ENCODE measurements at places on chromosomes 5 and 9.

DNA sequence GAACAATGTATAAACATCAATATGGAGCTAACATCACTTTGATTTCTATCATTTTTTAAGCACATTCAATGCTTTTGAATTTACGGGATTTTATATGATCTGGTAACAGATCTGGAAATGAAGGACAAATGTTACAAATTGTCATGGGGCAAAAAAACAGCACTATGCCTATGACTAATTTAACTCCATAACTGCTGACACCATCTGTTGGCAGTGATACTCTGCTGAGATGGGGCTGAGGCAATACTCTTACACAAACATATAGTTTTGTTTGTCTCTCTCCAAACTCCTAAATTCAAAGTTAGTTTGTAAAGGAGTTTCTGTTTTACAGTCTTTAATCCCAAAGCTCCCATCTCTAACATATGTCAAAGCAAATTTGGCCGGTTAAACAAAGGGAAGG is 132.5 kb upstream of the FER start:
- DNase-seq, result no peak

DNA sequence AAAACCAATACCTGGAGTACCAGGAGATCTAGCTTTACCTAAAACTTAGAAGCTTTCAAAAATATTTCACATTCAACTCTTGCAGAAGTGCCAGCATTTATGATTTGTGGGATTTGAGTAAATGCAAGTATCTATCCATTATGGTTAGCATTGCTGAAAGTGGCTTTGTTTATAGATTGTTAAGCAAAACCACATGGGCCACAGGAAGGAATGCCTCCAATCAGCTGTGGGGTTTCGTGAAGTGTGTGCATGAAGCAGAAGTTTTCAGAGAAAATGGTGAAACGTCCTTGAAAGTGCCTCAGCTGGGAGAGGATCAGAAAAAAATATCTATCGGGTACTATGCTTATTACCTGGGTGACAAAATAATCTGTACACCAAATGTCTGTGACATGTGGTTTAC is 4.2 kb downstream of the LECT2 start:
- DNase-seq, result no peak

DNA sequence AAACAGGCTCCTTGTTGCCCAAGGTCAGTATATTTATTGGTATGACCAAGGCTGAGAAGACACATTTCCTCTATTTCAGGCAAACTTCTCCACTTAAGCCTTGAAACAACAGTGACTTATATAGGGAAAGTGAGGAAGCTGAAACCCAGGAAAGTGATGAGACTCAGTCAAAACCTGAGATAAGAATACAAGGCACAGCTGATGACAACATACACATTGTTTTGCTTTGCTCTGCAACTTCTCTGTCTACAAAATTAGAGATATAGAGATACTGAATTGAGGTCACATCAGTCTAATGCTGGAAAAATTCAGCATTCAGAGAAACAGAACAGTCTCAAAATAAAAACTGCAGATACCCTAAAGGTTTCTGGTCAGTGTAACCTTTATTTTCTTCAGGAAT is 586.1 kb downstream of the DNAH5 start:
- no peak for DNase-seq

DNA sequence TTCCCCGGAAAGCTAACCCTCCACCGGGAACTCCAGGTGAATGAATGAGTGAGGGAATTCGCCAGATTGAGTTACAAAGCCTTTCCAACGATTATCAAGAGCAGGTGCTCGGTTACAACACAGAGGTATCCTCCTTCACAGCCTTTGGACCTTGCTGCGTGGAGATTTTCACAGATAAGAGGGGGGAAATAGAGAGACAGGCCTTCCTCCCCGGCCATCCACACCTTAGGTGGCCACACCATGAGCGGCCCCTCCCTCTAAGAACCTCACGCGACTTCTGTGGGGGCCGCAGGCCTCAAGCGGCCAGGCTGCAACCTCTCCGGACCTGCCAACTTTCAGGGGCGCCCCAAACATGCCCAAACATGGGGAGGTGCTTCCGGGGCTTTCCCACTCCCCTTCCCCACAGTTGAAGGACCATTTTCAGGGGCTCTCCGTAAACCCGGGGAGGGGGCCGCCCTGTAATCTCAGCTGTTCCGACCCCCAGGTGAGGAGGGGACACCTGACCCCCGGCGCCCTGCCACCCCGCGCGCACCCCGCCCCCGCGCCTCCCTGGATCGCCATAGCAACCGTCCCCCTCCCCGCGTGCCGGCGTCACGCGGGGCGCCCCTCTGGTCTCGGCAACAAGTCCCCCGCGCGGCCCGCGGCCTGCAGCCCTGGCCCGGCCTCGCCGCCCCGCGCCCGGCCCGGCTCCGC is 603 bp downstream of the DENND1A start:
- DNase-seq, result no peak

DNA sequence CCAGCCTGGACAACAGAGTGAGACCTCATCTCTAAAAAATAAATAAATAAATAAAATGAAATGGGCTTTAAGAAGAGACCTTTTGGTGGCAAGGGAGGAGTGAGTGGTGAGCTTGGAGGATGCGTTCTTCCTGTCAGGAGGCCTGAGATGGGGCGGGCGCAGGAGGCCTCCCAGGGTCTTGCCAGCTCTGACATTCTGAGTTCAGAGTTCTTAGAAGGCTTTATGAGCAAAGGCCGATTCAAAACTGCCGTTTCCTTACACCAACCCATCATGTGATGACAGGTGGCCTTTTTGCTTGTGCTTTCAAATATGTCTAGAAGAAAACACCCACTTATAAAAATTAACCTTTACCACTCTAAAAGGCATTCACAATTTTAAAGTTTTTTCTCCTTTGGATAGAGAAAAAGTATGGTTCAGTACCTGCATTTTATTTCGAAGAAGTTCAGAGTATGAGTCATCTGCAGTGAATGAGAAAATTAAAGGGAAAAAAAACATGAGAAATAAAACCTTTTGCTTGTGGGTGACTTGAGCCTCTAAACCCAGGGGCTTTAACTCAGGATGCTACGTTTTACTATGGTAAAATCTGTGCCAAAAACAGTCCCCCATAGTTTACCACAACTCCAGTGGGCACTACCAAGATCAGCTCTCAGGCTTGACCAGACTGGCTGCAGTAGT is 157.4 kb upstream of the OTULINL start:
- no peak for DNase-seq

- DNase-seq, result no peak
Observed at GRCh38 chr9:18739127-18739526, 265.2 kb downstream of the ADAMTSL1 start.

GRCh38 chr5:124952566-124952965 is 206.1 kb upstream of the ZNF608 start:
- no peak for DNase-seq

- no peak for DNase-seq
Observed at GRCh38 chr5:1724822-1725602, 74.6 kb downstream of the MRPL36 start.

DNA sequence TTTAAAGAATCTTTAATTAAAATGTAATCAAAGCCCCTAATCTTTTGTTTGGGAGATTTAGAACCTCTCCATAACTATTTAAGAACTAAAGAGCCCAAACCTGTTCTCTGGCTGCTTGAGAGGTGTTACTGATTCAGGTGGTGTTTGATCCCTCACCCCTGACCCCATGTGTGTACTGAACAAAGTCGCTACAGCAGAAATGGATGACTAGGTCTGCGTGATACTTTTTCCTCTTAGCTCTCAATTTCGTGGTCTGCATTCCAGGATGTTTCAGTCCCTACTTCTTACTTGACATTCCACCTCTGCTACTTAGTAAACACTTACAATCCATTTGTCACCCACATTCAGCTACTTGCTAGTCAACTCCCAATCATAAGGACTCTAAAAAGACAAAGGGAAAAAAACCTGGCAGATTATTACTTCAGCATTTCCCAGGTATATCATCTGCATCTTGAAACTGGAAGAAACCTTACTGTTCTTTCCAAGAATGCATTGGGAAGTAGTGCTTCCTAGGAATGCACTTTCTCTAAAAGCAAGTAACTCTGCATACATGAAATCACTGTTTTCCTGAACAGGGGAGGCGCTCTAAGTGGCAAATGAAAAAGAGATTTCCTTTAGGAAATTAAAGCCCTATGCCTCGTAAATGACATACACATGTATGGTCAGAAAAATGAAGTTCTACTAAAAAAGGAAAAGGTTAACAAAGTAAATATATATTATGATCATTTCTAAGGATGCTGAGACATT is 1091.6 kb downstream of the PTPRD start:
- no peak for DNase-seq

DNA sequence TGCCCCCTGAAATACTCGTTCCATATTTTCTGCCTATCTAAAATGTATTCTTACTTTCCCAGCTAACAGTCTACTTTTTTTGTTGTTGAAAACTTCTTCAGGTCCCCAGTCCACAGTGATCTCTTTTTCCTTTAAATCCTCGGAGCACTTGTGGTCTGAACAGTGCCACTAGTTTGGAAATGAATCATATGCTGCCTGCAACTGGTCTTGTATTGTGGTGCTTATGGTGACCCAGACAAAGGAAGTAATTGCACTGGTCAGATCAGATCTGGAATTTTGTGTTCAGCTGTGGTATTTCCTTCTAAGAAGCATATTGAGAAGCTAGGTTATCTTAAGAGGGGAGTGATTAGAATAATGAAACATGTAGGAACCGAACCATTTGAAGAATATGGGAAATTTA is 2.9 kb downstream of the UNC13B start:
- no peak for DNase-seq

DNA sequence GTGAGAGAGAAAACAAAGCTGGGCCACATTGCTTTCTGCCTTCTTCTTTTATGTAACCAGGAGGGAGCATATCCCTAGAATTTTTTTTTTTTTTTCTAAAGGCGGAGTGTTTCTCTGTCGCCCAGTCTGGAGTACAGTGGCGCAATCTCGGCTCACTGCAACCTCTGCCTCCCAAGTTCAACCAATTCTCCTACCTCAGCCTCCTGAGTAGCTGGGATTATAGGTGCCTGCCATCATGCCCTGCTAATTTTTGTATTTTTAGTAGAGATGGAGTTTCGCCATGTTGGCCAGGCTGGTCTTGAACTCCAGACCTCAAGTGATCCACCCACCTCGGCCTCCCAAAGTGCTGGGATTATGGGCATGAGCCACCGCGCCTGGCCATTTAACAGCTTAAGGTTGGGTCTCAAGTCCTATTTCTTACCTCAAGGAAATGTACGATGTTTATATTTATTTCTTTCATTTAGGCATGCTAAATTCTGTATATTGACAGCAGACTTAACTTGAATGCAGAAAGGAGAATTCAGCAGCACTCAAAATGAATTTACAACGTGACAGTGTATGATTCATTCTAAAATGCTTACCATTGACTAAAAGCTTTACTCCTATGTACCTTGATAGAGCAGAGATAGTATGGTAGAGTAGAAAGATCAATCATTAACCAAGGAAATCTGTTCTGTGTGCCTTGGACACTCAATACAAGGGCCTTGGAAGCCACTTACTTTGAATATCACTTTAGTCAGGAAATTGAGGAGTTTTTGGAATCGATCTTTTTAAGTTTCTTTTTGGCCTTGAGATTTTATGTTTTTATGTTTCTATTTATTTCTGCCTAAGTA is 100.9 kb downstream of the F2RL2 start:
- DNase-seq, result no peak

- DNase-seq, result no peak
Observed at GRCh38 chr5:67337751-67338150, 141.2 kb upstream of the CD180 start.

DNA sequence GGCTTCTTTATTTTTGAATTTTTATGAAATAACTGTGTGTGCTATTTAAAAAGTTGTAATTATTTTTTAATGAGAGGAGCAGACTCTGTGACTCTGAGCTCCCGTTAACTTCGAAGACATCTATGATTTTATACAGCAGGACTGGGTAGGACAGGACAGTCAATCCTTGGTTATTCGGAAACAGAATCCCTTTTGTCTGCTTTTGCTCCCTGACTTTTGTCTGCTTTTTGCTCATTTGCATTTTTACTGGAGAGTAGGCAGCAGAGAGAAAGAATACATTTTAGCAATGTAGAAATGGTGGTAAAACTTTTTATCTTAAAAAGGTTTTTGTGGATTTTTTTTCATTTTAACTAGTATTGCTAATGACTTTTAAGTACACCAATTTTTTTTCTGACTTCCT is 303.6 kb downstream of the ARHGAP26 start:
- no peak for DNase-seq

DNA sequence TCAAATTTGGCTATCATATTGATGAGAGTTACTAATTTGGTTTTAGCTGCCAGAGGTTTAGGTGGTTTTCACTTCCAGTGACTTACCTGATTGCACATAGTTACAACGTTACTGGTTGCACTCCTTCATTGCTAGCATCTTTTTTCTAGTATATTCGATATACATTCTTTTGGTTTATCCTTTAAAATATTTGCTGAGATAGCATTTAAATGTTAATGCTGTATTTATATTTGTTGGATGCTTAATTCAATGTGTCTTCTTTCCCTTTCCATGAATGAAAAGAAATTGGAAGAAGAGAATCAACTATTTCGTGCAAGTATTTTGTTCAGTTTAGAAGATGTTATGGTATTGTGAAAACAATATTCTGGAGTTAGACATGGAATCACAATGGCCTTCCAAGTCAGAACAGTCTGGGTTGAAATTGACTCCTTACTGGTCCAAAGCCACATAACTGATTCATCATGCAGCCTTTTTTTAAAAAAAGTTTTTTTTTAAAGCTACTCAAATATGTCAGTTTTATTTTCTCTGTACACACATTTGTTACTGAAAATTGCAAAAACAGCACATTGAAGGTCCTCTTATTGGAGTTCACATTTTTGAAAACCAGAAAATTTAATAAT is 2.2 kb downstream of the SPIN1 start:
- DNase-seq, result no peak

DNA sequence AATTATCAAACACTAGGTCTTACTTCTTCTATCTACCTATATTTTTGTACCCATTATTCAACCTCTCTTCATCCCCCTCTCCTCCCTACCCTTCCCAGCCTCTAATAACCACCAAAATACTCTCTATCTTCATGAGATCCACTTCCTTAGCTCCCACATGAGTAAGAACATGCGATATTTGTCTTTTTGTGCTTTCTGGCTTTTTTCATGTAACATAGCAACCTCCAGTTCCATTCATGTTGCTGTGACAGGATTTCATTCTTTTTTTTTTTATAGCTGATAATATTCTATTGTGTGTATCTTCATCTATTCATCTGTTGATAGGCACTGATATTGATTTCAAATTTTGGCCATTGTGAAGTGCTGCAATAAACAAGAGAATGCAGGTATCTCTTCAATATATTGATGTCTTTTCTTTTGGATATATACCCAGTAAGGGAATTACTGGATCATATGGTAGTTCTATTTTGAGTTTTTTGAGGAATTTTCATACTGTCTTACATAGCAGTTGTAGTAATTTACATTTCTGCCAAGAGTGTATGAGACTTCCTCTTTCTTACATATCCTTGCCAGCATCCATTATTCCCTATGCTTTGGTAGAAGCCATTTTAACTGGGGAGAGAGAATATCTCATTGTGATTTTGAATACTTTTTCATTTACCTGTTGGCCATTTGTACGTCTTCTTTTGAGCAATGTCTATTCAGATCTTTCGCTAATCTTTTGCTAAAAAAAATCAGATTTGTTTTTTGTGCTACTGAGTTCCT is 156.8 kb downstream of the DCP2 start:
- DNase-seq, result no peak

Data from cortex of kidney (tissue), 1 donor.